ENCODE measurements at places on chromosomes 5 and 9.

DNA sequence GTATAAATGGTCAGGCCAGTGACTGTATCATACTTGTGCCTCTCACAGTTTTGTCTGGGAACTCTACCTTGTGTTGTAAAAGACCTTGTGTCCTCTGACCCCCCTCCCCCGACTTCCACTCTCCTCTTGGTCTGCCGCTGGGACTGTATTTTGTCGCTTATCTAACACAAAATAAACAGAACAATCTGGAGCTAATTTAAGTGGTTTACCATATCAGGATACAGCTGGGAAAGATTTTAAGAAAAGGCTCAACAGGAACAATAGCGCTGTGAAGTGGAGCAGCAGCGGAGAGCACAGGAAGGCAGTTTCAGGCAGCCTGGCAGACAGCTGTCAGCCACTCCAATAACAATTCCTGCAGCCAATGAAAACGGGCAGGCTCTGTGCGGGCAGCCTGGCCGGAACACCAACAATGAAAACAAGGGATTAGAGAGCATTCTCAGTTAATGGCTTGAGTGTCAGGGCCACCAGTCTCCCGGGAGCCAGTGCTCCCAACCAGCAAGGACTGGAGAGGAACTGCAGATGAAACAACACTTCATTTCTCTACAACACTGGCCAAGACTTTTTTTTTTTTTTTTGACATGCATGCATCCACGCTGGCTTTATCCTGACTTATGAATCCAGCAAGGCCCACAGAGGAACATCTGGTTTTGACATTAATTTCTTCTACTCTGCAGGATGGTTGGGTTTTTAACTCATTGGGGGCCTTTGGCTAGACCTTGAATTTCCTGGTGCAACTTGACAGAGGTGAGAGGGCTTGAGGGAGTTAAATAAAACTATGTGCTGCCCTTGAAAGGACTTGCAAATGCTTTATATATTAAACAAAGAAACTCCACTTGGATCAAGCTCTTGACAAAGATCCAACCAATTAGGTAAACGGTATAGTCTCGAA, 76.7 kb downstream of the ARSB start:
- DNase-seq = no peak

- DNase-seq = no peak
Observed at GRCh38 chr5:179864686-179865085, 6.1 kb upstream of the MRNIP start.

- DNase-seq = no peak
Observed at GRCh38 chr9:87718852-87719612, 6.9 kb upstream of the CTSL start.

GRCh38 chr9:114369216-114370130, 18.3 kb downstream of the AKNA start:
- no peak for DNase-seq

DNA sequence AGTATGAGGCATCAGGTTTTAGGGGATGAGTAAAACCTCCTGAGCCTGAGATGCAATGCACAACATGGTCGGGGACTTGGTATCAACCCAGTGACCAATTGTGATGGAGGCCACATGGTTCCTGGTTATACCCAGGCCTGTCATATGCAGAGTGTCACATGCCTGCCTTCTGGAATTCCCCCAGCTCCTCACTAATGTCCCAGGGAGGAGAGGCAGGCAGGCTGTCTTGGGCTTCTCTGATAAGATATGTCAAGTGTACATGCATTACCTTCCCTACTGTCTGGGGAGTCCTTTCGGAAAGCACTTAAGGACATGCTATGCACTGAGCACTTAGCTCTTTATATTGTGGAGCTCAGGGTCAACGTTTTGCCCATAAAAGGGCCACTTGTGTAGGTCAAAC, 14.2 kb upstream of the PALM2AKAP2 start:
- no peak for DNase-seq

DNA sequence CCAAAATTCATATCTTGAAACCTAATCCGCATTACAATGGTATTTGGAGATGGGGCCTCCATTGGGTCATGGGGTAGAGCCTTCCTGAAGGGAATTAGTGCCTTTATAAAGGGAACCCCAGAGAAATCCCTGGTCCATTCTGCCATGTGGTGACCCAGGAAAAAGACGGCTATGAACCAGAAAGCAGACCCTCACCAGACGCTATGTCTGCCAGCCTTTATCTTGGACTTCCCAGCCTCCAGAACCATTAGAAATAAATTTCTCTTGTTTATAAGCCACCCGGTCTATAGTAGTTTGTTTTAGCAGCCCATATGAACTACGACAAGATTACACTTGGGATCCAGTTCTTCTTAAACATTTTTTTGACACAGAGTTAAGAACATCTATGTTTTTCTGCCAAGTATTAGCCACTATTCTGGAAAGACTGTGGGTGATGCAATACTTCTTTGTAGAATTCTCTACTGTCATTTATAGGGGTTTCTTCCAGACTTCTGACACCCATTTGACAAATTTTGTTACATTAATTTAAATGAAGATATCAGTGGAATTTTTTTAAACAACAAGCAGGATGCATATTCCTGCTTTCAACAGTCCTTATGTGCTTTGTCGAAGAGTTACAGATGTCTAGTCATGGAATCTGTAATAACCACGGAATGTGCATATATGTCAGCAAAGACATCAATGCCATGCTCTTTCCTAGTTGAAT, 572.4 kb downstream of the NR2F1-AS1 start:
- no peak for DNase-seq

DNA sequence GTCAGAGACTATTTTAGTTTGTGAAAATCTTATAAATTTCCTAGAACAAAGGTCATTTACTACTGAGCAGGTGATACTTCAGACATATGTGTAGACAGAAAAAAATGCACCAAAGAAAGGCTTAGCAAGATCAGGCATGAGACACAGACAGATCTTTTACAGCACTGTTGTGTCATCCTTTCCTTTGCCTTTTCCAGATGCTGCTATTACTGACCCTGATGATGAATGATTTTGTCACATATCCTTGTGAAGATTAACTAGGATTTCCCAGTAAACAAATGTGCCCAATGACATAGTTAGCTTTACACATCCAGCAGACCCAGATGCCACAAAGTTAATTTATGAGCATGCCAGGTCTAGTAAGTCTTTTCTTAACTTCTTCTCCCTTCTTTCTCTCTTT, 68.2 kb downstream of the DMRTA1 start:
- DNase-seq = no peak

DNA sequence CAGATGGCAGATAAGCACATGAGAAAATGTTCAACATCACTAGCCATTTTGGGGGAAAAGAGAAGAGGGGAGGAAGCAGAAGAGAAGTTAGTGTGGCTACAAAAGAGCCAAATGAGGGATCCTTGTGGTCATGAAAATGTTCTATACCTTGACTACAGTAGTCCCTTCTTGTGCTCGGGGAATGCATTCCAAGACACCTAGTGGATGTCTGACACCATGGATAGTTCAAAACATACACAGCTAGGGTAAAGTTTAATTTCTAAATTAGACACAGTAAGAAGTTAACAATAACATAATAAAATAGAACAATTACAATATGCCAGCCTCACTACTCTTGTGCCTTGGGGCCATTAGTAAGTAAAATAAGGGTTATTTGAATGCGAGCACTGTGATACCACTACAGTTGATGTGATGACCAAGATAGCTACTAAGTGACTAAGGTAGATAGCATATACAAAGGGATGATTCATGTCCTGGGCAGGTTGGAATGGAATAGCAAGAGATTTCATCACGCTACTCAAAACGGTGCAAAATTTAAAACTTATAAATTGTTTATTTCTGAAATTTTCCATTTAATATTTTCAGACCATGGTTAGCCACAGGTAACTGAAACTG, 344.1 kb downstream of the NR2F1-AS1 start:
- DNase-seq = no peak

DNA sequence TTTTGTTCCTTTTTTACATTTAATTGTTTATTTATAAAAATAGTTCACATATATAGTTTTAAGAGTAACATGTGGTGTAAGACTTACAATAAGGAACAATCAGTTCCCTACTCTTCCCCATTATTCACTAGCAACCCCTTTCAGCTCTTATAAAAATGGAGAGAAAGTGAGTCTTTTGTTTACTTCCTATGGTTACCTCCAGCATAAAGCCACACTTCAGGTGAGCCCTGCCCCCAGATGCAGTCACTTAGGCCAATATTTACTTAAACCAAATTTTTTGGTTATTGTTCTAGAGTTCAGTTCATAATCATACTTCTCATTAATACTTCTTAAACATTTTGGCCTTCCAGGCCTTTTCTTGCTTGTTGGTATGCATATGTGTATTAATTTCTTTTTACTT, 33.7 kb downstream of the UBE2R2 start:
- DNase-seq = no peak

DNA sequence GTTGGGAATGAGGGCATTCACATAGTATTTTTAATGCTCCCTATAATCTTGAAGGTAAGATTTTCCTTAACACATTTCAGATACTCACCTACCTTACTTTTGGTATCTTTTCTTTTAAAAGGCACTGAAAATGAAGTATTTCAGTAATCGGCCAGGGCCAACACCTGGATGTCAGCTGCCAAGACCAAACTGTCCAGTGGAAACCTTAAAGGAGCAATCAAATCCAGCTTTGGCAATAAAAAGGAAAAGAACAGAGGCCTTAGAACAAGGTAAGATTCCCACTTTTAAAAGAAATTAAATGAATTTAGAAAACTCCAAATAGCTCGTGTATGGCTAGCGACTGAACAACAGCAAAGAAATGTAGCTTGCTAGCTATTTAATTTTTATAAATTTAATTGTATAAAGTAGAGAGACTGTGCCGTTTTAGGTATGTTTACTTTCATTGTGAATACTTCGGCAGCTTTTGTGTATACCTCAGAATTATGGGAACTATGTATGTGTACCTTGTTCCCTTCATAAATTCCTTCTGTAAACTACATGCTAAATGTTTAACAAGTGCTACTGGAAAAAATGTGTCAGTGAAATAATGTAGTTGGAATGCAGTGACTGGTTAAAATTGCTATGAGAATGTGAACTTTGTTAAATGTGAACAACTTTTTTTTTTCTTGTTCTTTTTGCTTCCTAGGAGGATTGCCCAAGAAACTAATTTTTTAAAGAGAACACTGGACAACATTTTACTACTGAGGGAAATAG, 41.9 kb downstream of the CDK7 start:
- DNase-seq = no peak

DNA sequence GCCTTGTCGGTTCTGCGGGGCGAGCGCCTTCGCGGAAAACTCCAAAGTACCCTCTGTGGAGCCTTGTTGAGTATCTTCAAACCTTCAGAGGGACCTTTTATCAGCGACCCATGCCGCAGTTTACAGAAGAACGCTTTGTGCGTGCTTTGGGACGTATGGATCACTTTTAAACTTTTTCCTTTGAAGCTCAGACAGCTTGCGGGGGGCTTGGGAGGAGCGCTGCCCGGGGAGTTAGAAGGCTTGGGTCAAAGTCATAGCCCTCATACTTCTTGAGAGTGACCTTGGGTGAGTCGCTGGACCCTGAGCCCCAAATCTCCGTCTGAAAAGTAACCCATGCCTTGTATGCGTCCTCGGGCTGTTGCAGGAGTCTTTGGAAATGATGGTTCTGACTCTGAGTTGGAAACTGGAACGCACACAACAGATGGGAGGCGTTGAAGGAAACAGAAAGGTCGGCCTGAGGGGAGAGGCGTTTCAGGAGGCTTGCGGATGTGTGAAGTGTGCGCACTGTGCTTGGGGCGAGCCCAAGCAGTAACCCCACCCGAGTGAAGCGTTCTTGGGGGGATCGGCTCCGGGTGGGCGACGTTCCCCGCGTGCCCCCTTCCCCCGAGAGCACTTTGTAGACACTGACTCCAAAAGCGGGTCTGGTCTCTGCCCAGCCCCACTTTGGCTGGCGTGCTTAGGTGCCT, 661 bp upstream of the SLC25A51 start:
- no peak for DNase-seq

GRCh38 chr5:42467981-42468524, 44.8 kb downstream of the GHR start:
- DNase-seq = no peak

- DNase-seq = no peak
Observed at GRCh38 chr5:83553000-83553486, 81.5 kb downstream of the VCAN start.

- DNase-seq = no peak
Observed at GRCh38 chr9:129752900-129753729, at the start of gene PTGES. Gene PTGES, minus strand, starts transcription at chr9:129753042. Its CDS starts 30 bp downstream, at chr9:129753012.

- DNase-seq = peak; percentile 5
Observed at GRCh38 chr9:101601904-101602765, 7.4 kb upstream of the PPP3R2 start.

GRCh38 chr9:20684875-20685696, 1.0 kb downstream of the FOCAD start:
- no peak for DNase-seq

DNA sequence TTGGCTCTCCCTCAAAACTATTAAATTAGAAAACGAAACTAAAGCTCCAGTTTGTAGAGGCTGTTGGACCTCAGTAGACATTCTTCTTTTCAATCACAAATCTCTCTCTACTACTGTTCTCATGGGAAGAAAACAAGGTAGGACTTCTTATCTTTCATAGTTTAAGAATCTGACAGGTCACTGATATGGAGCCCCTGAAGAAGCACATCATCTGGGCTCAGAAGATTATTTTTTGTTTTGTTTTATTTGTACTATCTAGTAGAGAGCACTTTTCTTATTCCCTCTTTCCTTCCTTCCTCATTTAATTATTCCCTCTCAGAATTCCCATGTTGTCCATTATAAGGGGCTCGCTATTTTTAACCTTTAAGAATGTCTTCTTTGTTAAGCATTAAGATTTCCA, 26.3 kb downstream of the STARD4 start:
- DNase-seq = no peak

GRCh38 chr9:18255158-18255629, 218.8 kb upstream of the ADAMTSL1 start:
- peak; percentile 41 for DNase-seq

DNA sequence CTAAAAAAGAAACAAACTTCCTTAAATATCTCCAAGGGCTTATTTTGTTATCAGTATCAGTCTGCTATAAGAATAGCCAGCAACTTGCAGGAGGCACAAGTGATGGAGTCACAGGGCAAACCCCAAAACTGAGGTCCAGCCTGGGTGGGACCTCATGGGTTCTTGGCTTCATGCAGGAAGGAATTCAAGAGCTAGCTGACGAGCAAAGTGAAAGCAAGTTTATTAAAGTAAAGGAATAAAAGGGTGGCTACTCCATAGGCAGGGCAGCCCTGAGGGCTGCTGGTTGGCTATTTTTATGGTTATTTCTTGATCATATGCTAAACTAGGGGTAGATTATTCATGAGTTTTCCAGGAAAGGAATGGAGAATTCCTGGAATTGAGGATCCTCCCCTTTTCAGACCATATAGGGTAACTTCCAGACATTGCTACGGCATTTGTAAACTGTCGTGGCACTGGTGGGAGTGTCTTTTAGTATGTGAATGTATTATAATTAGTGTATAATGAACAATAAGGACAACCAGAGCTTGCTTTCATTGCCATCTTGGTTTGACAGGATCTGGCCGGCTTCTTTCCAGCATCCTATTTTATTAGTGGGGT, 231.9 kb downstream of the ADAMTSL1 start:
- no peak for DNase-seq

GRCh38 chr5:180080486-180081280, 9.1 kb upstream of the RNF130 start:
- DNase-seq = no peak

GRCh38 chr5:58235299-58235698, 224.6 kb downstream of the PLK2 start:
- no peak for DNase-seq

Measured in memory B cell (primary cell).